ENCODE measurements at places on chromosomes 1 and 21.

- DNase-seq: no peak
Measured at GRCh38 chr1:43448955-43449707, 4.6 kb downstream of the HYI start.

GRCh38 chr1:168195199-168196135, 16.7 kb downstream of the TIPRL start:
- no peak for DNase-seq

GRCh38 chr1:199015799-199016198, 377.0 kb downstream of the PTPRC start:
- no peak for DNase-seq

- no peak for DNase-seq
Measured at GRCh38 chr1:76713535-76713934, 153.7 kb upstream of the ST6GALNAC5 start.

GRCh38 chr1:119086830-119087229, 53.6 kb downstream of the WARS2 start:
- DNase-seq: no peak

- no peak for DNase-seq
Measured at GRCh38 chr1:178939338-178940067, 68.6 kb upstream of the ANGPTL1 start.

GRCh38 chr1:67908250-67908936, 75.1 kb upstream of the GNG12 start:
- DNase-seq: no peak
